ENCODE measurements at places on chromosomes 1 and 21.
A peak's percentile ranks its signal among the peaks of the same experiment; 100 is the strongest.

DNA sequence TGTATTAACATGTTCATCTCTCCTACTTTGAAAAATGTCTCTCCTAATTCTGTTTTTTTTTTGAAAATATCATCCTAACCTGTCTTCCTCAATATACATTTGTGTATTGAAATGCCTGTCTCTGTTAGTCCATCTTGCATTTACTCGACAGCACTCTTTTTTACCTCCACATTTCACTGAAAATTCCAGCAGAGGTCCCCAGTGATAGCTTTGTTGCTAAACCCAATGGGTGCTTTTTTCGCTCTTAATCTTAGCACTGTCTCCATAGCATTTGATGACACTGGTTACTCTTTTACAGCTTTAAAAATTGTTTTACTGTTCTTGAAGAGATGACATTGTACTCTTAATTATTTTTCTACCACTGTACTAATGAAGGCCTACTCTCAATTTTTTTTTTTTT is 10.8 kb downstream of the OSBPL9 start:
- no peak for DNase-seq

DNA sequence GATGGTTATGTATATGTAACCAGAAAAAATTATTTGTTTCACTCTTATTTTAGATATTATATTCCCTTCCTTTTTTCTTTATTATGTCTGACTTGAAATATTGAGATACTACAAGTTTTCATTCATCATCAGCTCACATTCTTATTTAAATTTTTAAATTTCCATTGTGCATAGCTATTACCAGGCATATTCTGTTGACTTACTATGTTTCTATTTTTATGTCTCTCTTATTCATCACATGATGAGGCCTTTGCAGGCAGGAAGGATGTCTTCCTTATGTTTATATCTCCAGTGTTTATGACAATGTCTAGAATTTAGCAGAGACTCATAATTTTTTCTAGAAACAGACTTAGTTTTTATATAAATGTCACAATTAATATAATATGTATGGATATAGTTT is 221.9 kb upstream of the KCTD3 start:
- no peak for DNase-seq

- DNase-seq = no peak
Measured at GRCh38 chr1:88350648-88351047, 333.4 kb upstream of the PKN2 start.

- no peak for DNase-seq
Measured at GRCh38 chr21:45894906-45895777, 86.4 kb upstream of the COL6A1 start.

DNA sequence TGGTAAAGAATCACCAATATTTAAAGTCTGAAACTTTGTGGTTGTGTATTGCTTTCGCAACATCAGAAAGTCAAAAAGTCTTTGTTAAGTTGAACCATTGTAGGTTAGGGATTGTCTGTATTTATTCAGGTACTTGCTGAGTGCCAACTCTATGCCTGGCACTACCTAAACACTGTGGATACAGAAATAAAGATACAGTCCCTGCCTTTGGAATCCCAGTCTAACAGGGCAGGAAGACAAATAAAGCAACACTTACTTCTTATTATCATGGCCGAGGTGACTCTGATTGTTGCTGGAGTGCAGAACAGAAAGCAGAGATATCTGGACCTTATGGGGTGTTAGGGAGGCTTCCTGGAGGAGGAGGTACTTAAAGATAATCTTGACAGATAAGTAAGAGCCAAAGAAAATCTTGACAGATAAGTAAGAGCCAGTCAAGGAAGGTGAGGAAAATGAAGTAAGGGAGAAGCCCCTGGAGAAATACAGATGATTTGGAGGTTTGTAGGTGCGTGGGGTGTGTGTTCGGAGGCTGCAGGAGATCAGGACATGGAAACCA is 11.8 kb upstream of the S100A10 start:
- no peak for DNase-seq

DNA sequence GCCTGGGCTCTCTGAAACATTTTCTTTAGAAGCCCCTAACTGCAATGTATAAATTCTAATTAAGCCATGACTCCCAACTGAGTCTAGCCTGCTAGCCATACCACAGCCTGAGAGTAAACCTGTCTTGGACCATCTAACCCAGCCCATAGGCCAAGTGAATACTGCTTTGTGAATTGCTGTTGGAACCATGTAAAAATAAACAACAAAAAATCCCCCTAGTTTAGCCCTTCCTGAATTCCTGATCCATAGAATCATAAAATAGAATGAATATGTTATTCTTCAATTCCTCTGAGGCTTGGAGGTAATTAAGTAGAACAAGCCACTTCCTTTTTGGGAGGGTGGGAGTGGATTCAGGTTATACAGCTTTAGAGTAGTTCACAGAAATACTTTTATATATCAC is 1496.4 kb downstream of the MRPL39 start:
- no peak for DNase-seq

- no peak for DNase-seq
Measured at GRCh38 chr1:22057861-22058260, 5.4 kb downstream of the CDC42 start.

DNA sequence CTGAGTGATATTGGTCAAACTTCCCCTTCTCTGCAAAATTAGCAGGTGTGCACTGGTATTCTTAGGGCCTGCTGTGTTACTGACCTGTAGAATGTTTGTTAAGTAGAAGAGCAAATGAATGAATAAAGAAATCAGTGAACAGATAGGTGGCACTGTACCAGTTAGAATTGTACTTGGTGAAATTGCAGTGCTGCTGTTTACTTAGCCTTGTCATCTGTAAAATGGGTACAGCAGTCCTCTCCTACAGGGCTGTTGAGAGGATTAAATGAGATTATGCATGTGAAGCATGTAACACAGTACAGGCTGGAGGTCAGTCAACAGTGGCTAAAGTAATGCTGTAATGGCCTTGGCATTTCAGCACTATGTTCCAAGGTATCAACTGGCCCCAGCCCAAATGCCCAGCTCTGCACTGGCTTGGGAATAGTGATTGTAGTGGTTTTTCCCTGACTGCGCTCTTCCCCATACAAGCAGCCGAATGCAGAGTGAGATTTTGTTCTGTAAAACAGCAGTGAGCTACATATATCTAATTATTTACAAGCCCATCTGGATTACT is 10.5 kb downstream of the VANGL1 start:
- DNase-seq = no peak

- no peak for DNase-seq
Measured at GRCh38 chr1:177183836-177184235, 13.1 kb downstream of the BRINP2 start.

DNA sequence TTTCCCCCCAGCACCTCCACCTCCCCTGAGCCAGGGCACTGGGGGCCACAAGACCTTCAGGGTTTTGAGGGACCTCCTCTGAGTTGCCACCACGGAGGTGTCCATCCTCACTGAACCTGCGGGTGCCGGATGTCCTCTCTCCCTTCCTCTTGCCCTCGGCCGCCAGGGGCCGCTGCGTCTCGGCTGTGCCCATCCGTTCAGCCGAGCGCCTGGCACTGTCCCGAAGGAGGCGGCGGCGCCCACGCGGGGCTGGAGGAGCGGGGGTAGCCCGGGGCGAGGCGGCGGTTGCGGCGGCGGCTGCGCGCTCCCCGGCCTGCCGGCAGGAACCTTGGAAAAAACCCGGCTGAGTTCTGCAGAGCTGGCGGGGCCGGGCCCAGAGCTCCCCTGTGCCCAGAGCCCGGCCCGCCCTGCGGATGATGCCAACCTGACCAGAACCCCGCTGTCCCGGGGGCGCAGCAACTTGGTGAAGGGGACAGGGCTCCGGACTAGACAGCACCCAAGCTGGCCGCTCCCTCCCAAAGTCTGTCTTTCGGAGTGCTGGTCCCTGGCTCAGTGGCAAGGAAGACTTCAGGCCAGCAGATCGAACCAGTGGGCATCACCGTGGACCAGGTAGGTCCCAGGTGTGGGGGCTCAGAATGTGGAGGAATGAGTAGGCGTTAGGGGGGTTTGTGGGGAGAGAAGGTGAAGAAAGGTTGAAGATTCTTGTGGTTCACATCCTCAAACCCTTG is 3.7 kb upstream of the PPM1J start:
- DNase-seq = peak; percentile 86

GRCh38 chr1:22806584-22806983 is 95.9 kb downstream of the EPHB2 start:
- peak; percentile 63 for DNase-seq

DNA sequence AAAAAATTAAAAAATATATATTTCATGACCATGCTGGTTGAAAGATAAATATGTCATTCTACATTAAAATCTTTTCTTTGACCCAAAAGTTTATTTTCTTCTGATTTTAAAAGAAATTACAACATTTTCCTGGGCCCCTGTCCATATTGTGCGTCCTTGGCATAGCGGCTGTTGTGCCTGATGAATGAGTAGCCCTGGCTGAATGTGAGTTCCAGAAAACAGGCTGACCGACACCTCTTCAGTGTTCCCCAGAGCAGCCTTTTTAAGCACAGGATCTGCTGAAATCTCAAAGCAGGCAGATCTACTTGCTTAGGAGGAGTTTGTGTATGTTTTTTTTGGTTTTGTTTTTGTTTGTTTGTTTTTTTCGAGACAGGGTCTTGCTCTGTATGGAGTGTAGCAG is 19.7 kb downstream of the KIAA1614 start:
- no peak for DNase-seq

DNA sequence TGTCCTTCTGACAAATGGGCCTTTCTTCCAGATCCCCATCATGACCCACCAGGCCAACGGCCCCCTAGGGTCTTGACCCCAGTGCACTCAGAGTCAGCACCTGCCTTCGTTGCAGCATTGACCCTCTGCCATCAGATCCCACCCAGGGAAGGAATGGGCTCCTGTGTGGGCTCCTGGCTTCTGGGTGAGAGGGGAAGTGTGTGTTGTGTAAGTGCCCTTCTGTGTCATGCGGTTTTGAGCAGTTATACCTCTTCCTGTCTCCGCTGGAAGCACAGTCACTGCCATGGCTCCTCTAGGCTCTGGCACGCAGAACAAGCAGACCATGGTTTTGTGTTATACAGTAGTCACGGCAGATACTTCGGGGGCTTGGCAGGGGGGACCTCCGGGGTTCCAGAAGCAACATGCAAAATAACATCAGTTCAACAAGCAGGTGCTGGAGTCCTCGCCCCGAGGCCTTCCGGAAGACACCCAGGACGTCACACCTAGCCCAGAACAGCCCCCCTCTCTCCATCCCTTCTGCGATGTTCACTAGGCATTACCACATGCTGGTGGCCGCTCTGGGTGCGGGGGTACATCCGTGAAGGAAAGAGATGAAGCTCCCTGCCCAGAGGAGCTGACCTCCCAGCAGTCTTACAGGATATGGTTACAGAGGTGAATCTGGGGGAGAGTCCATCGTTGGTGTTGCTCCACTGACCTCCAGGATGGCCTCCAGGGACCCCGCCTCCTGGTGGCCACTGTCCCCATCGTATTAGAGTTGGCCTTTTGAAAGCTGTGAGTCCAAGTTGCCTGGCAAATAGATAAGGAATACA is 17.4 kb upstream of the KCNAB2 start:
- DNase-seq = no peak

DNA sequence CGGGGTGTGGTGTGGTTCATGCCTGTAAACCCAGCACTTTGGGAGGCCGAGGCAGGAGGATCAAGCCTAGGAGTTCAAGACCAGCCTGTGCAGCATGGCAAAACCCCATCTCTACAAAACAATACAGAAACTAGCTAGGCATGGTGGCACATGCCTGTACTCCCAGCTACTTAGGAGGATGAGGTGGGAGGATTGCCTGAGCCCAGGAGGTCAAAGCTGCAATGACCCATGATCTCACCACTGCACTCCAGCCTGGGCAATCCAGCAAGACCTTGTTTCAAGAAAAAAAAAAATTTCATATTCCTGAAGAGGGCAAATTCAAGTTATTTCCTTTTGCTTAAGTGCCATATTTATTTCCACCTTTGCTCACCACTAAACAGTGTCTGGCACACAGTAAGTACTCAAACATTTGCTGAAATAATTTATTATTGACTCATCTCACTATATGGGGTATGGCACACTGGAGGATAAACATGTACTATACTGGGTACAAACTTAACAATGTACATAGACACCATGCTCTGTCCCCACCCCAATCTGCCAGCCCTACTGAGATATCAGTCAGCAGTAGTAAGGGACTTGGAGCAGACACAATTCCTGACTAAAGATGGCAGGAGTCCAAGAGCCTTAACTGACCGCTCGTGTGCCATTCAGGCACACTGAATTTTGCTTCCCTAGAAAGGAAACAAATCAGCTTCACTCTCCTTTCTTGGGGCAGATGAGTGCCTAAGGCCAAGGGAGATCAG is 15.5 kb downstream of the MEAF6 start:
- DNase-seq = no peak

GRCh38 chr21:43597052-43597451 is 62.2 kb downstream of the HSF2BP start:
- DNase-seq = no peak

GRCh38 chr1:213303286-213303685 is 252.2 kb downstream of the RPS6KC1 start:
- DNase-seq = no peak
